Fibroblast of lung (primary cell): ENCODE measurements at places on chromosomes 6 and 20. TPM values are rescaled to one million over a fixed set of nuclear protein-coding genes. Genes with fewer than 3 reads are reported as not detected.

Gene KHDRBS2
- not detected in 2 replicates for total RNA-seq

Gene PRR18
- not detected in 2 replicates for total RNA-seq

Gene SSTR4
- total RNA-seq: not detected in 2 replicates

Gene LTA
- not detected in 2 replicates for total RNA-seq

Gene SAMD3
- 2.8 and 4.9 TPM in 2 replicates for total RNA-seq

Gene PLTP
- 110 and 132 TPM in 2 replicates for total RNA-seq
